ENCODE measurements at places on chromosomes 2 and 18. TPM values are rescaled to one million over a fixed set of nuclear protein-coding genes. Genes with fewer than 3 reads are reported as not detected.

CACNB4 gene
- 118 TPM for total RNA-seq

UPP2 gene
- 0.25 TPM for total RNA-seq

SLC9A4 gene
- not detected for total RNA-seq

FER1L5 gene
- 0.15 TPM for total RNA-seq

MPP4 gene
- 0.62 TPM for total RNA-seq

USP40 gene
- total RNA-seq = 41.0 TPM

CMPK2 gene
- total RNA-seq = 3.0 TPM

BMP10 gene
- not detected for total RNA-seq

GRCh38 chr2:37912616-37913015 lies 12.5 kb upstream of the RMDN2 start:
- ATAC-seq = no peak

- ATAC-seq = no peak
Observed at GRCh38 chr2:186822323-186822722, 26.6 kb downstream of the ZSWIM2 start.

- ATAC-seq = no peak
Observed at GRCh38 chr2:215711471-215712034, 275.7 kb upstream of the FN1 start.

DNA sequence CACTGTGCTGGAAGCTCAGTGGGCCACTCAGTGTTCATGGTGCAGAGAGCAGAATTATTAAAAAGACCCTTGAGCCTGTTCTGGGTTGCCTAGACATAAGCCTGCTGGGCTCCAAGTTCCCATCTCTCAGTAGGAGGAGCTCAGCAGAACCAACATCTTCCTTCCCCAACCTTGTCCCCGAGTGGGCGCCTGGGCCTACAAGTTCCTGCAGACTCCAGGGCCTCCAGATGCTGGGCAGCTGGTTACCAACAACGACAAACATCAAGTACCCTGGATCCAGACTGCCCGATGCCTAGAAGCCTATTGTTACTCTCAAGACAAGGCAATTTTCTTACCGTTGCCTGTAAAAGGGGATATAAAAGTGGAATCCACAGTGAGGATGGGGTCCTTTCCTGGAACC lies 214.2 kb downstream of the HAUS1 start:
- ATAC-seq = no peak

DNA sequence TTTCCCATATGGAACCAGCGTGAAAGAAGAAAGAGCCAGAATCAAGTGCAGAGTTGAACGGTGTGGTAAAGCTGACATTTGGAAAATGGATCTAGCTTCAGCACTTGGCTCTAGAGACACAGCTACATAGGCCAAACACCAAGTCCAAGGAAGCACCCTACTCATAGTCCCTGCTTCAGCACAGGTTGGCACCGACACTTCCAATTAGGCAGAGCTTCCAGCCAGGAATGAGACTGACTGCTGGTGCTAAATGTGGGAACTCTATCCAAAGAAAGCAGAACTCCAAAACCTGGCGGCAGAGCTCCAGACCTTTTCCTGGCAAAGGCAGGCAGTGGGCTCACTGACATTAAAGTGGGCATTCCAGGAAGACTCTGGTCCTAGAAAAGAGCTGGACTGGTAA lies 125.4 kb upstream of the CTNNA2 start:
- ATAC-seq = no peak

DNA sequence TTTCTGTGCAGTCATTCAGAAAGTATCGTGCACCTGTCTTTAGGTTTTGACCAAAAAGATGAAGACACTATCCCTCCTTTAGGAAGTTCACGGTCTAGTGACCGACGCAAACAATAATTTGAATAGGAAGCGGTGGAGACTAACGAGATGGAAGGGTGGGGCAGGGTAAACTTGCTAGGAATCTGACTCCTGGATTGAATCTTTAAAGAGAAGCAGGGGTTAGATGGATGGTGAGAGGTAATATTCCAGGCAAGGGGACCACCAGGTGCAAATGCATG lies 651 bp upstream of the TXNL1 start:
- no peak for ATAC-seq

- no peak for ATAC-seq
Observed at GRCh38 chr18:62138461-62139235, 48.2 kb downstream of the PIGN start.

GRCh38 chr2:119476301-119477112 lies 44.9 kb downstream of the TMEM37 start:
- peak; percentile 92 for ATAC-seq

DNA sequence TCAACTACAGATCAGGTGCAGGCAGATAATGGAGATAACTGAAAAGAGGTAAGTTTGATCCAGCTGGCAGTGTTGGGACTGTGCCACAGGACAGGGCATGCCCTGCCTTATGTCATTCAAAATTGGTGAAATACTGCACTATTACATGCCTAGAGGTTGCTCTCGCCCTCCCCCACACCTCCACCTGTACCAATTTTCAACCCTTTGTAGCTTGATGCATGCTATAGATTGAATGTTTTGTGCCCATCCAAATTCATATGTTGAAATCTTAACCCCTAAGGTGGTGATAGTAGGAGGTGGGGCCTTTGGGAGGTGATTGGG lies 72.1 kb upstream of the LYPD6B start:
- ATAC-seq = no peak

Data from motor neuron (in vitro differentiated cells).